ENCODE measurements at places on chromosomes 1 and 21.

GRCh38 chr1:160217481-160218051 is 12.4 kb downstream of the PEA15 start:
- DNase-seq, result no peak

DNA sequence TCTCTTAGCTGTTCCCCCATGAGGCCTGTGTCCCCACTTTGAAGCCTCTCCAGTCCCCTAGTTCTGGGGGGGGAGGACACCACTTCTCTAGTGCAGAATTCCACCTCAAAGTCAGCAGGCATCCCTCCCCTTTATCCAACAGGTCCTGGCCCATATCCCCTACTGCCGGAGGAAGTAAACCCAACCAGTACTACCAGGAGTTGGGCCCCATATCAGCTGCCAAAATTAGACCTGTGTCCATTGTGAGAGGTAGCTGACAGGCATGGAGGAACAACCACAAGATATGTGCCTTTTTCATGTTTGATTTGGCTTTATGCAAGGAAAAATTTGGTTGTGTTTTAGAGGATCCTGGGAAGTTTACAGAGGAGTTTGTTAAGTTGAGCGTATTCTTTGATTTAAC is 22.1 kb upstream of the SLC6A9 start:
- no peak for DNase-seq

GRCh38 chr1:208211921-208212843 is 32.0 kb downstream of the PLXNA2 start:
- no peak for DNase-seq

DNA sequence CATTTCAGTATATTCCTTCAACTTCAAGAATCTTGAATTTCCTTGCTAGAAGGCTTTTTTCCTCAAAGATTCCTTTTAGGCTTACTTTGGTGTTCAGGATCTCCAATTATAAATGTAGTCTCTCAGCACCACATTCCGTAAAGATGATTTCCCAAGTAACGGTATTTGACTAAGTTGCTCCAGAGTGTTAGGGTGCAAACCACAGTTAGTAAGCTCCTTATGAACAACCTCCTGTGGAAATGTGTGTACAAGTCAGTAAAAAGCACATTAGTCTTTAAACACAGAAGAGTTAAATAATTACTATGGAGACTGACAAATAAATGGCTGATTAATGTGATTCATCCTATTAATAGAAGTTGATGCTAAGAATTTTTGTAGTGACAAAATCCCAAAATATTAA is 10.3 kb downstream of the DONSON start:
- DNase-seq, result no peak

GRCh38 chr1:29569971-29570634 is 333.8 kb downstream of the PTPRU start:
- no peak for DNase-seq

GRCh38 chr21:31957631-31958030 is 84.8 kb downstream of the HUNK start:
- DNase-seq, result no peak

DNA sequence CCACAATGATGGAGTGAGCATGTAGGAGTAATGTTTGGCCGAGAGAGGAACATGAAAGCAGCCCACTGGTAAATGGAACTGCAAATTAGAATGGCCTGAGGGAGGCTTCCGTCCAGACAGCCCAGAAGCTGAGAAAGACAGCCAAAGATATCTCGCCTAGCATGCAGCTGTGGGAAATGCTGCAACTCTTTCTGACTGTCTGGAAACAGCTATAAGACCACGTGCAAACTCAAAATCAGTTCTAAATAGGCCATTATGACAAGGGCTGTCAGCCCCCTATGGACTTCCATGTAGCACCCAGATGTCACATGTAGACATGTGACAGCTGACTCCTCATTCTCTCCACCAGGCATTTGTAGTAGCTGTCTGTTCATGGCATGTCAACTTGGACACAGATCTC is 62.9 kb upstream of the ATP1A1 start:
- no peak for DNase-seq

GRCh38 chr21:25691976-25692375 is 42.7 kb downstream of the ATP5PF start:
- no peak for DNase-seq
